ENCODE measurements at places on chromosomes 7 and 10.
A peak's percentile ranks its signal among the peaks of the same experiment; 100 is the strongest.

DNA sequence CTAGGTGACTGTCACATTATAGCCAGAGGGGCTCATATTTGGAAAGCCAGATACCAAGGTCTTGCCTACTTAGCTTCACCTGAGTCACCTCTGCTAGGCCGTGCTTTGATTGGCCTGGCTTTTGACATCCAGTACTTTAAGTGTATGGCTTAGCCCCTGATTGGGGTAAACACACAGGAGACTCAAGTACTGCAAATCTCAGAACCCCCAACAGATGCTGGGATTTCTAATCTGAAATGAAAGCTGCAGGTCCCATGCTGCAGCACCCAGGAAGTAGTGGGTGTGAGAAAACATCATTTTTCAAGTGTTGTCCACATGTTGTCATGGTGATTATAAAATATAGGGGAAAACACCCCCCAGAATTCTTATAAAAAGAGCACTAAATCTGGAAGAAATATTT lies 76.2 kb downstream of the WIPF3 start:
- no peak for DNase-seq

GRCh38 chr7:45187946-45188411 lies 30.4 kb downstream of the RAMP3 start:
- DNase-seq, result no peak

DNA sequence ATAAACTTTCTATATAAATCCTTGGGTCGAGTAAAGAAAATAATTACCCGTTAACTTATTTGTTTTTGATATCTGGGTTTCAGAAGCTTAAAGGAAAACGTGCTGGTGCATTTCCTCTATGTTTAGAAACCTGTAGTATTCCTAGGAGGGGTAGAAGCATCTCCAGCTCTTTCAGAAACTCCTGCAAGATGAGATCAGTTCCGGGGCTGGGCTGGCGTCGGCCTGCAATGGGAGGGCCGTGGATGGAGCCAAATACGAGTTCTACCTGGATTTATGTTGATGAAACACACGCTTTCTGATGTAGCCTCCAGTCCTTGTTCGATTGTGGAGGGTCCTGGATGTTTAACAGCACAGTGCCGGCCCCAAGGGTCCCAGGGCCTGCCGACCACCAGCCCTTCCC lies 35.8 kb upstream of the DIP2C start:
- no peak for DNase-seq

GRCh38 chr7:88589927-88590326 lies 169.6 kb upstream of the ZNF804B start:
- DNase-seq, result no peak

GRCh38 chr7:86469680-86470295 lies 173.9 kb upstream of the GRM3 start:
- peak; percentile 23 for DNase-seq

DNA sequence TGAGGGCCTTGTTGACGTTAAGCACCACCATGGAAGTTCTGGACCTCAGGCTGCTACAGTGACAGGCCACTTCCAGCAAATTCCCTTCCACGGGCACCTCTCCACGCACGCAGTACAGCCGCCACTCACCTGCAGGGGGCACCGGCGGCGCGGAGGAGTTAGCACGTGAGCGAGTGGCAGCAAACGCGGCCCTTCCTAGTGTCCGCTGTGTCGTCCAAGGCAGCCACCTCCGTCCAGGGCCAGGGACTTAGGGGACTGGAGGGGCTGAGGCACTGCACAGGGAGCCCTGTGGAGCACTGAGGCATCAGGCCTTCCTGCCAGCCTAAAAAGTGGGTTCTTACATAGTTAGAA lies 164.4 kb downstream of the SVIL start:
- DNase-seq, result no peak

DNA sequence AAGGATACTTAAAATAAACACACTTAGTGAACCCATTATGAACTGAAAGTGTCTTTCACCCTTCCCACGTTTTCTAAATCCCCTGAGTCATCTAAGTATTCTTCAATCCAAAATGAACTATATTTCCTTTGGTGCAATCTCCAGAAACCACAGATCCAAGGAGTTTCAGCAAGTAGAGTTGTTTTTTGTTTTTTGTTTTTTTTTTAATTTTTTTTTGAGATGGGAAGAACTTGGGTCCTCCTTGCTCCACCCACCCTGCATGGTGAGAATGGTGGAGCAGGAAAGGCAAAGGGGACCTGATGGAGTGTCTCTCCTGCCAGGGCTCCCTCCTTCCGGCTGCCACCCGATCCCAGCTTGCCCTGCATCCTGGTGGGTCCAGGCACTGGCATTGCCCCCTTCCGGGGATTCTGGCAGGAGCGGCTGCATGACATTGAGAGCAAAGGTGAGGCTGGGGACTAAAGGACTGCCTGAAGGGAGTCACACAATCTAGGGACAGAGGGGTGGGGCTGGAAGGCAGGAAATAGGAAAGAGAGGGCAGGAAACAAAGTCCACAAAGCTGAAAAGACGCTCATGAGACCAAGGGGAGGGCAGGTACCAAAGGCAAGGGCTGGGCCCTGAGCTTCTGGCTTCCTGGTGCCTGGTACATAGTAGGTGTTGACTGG lies 12.1 kb downstream of the ATG9B start:
- no peak for DNase-seq

DNA sequence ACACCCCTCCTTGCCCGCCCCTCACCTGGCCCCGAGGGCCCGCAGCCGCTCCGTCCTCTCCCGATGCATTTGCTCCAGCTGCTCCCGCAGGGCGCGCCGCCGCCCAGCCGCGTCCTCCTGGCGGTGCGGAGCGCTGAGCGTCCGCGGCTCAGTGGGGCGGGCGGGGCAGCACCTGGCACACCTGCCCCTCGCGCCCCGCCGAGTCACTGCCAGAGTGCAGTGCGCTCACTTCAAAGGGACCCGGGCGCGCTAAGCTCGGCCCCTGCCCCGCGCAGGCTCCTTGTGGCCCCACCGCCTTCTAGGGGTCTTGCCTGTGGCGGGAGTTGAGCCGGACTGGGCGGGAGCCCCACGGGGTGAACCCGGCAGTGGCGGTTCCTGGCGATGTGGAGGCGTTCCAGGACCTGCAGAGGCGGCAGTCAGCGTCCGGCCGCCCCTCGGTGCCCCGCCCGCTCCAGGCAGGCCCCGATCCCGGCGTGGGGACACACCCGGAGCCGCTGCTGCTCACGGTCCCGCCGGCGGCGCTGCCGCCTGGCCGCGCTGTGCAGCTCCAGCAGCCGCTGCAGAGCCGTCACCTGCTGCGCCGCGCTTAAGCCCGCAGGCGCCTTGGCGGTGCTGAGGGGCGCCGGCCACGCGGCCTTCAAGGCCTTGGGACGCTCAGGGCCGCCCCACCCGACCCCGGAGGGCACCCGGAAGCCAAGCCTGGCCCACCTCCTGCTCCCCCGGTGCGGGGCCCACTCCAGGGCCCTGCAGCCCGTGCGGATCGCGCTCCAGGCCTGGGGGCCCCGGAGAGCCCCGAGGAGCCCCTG lies 6.7 kb downstream of the ATP6V1F start:
- peak; percentile 28 for DNase-seq

- DNase-seq, result no peak
Measured at GRCh38 chr7:156000601-156001396, 188.5 kb upstream of the SHH start.

GRCh38 chr7:1065585-1066241 lies 21.4 kb downstream of the GPR146 start:
- DNase-seq, result peak; percentile 83

DNA sequence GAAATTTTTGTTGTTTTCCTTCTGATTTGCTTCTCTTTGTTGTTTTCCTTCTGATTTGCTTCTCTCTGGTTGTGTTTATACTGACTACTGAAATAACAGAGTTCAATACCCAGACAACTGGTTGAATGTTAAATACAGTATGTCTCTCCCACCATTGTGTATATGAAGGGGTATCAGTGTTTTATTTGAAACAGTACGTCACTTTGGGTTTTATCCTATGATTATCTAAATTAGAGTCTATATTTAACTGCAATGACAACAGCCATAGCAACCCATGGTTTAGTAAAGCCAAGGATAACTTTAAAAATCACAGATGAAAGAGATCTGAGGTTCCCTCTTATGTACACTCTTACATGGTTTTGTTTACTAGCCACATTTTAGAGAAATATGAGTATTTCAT lies 141.3 kb downstream of the GNAT3 start:
- DNase-seq, result no peak

DNA sequence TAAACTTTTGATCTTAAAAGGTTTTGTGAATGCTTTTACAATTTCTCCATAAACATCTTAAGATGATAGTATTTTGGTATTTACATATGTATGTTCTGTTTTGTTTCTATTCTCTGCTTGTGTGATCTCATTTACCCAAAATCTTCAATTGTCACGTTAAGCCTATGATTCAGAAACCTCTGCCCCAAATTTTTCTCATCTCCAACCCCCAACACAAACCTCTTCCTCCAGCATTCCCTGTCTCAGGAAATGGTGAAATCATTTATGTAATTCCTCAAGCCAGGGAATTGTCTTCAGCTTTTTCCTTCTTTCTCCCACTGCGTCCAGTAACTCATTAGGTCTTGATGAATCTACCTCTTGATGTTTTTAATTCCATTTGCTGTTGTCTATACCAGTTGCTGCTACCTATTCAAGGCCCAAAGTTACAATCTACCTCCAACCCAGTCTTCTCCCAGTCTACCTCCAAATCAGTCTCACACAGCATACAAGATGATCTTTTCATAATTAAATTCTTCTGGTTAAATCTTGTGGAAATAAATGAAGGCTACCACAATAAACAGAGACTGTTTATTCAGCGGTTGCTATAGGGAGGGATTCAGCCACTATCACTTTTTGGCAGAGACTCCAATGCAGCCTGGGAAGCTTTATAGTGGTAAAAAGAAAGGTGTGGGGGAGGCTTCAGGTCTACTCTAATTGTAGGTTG lies 5.8 kb downstream of the CFAP69 start:
- no peak for DNase-seq

- peak; percentile 28 for DNase-seq
Measured at GRCh38 chr10:97498841-97499560, at the start of gene UBTD1. Gene UBTD1, plus strand, starts transcription at chr10:97498924. Its CDS starts 280 bp downstream, at chr10:97499204.

DNA sequence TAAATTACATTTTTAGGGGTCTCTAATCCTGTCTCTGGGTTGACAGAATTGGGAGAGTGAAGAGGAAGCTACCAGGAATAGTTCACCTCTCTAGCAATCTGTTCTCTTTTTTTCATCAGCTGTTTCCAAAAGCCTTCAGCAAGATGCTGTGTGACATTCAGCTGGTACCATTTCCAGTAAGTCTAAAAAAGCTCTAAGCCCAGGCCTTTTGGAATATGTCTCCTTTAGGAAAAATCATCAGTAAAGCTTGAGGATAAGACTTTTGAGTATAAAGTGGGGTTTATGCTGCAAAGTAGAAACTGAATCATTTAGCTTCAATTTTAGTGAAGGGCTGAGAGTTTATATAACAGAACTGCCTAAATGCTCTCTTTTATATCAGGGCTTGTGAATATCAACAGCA lies 81.5 kb downstream of the CCNY start:
- DNase-seq, result no peak

DNA sequence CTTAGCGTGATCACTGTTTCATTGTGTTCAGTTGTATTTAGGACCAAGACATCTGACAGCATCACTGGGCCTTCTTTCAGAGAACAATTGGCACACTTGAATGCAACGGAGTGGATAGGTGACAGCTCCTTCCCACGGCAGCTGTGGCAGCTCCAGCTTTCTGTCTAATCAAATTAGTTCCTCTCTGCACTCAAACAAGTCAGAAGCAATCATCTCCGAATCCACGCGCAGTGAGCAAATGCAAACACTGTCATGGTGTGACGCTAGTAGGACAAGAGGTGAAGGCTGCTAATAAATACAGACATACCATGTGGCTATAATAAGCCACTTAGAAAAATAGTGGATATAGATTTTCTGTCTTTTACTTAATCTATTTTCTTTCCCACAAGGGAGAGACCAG lies 542.4 kb downstream of the ACTR3B start:
- DNase-seq, result no peak

DNA sequence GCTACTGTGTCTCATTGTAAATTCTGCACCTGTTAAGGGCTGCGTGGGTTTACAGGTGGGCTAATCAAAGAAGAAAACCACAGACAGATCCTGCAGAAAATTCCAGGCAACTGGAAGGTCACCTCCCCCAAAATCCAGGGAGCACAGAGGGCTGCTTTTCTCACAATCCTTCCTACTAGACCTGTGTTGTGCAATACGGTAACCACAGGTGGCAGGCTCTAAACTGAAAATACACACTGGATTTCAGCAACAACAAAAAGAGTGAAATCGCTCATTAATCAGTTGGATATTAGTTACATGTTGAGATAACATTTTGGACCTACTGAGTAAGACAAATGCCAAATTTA lies 83.2 kb downstream of the SLC16A9 start:
- DNase-seq, result no peak

DNA sequence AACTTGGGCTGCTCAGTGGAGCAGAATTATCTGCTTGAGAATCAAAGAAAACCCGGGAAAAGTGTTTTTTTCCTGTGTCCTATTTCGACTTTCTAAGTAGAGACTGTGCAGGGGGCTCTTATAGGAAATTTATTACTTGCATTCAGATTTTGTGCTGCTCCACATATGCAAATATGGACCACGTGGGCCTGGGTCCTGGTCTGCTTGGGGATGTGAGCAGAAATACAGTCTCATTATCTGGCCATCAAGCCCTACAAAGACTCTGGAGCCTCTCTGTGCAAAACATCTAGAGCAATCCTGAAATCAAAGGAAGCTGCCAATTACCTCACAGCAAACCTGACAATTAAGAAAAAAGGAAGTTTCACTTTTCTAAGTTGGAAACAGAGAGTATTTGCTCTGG lies 216.9 kb downstream of the LRMDA start:
- no peak for DNase-seq

DNA sequence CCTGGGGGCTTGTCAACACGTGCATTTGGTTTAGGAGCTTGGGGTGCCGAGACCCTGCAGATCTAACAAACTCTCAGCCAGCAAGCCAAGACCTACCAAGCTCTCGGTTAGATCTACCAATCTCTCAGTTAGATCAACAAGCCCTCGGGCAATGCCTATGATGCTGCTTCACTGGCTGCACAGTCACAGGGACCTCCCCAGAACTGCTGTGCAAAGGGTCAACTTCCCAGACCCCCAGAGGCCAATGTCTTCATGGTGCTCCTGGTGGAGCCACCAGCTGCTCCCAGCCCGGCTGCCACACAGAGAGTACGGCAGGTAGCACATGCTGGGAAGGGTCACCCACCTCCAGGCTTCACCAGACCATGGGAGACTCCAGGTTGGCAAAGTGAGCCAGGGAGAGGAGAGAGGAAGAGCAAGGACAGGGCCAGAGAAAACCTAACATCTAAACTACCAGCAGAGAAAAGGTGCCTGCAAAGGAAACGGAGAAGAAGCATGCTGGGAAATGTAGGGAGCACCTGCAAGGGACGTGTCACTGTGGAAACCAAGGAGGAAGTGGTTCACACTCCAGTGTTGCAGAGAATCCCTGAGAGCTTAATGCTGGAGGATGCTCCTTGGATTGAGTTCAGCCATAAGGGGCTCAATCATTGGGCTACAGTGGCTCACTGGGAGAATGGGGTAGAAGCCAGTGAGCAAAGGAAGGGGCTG lies 51.5 kb upstream of the GDF10 start:
- no peak for DNase-seq

GRCh38 chr7:70380421-70381015 lies 751.4 kb upstream of the GALNT17 start:
- DNase-seq, result no peak

GRCh38 chr10:96439725-96440124 lies 74.0 kb downstream of the TLL2 start:
- no peak for DNase-seq
